NCI-H1694 treated with DMSO at 0.1 percent for 48 hours (cell line): ENCODE measurements at places on chromosomes 3 and 15.

DNA sequence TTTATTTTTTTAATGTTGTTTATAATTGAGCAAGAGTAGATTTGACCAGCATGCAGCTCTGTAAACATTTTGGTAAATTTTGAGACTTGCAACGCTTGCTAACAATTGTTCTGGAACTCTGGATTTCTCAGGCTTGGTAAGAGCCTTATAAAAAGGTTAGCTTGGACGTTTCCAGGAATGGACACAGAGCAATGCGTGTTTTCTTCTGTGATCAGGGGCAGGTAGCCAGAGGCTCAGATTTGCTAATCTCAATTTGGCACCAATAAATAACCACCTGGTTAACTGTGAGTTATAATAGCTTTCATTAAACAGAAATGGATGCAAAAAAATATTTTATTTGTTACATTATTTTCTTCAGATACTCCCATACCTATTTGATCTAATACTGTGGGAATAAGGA lies 39.8 kb downstream of the CADM2 start:
- DNase-seq, result no peak

GRCh38 chr3:127454968-127455367 lies 135.6 kb downstream of the TPRA1 start:
- DNase-seq, result no peak

DNA sequence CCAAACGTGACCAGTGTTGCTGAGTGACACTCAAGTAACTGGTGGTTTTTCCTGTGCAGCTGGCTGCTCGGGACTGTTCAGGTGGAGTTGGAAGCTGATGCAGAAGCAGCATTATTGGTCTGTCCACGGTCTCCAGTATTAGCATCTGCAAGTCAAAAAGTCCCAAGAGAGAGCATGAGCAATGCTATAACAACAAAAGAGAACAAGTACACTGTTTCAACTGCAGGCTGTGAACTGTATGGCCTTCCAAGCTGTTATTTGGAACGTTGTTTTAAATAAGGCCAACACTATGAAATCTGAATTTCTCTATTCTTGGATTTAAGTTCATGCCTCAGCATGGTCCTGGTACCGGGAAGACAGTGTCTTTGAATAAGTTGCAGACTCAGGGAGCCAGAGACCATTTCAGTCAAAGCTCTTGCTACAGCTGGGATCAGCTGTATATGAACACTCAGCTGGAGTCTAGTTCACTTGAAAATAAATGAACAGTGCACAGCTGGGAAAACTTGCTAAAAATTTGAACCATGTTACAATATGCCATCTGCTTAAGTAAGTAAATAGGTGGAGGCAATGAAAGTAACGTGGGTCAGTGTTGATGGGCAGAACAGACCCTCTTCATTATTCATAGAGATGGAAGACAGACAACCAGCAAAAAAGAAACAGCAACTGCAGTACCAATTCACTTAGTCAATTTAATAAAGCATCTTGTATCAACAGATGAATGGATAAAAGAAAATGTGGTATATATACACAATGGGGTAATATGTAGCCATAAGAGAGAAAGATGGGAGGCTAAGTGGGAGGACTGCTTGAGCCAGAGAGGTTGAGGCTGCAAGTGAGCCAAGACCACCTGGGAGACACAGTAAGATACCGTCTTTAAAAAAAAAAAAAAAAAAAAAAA lies 45.1 kb downstream of the NR1I2 start:
- DNase-seq, result no peak

DNA sequence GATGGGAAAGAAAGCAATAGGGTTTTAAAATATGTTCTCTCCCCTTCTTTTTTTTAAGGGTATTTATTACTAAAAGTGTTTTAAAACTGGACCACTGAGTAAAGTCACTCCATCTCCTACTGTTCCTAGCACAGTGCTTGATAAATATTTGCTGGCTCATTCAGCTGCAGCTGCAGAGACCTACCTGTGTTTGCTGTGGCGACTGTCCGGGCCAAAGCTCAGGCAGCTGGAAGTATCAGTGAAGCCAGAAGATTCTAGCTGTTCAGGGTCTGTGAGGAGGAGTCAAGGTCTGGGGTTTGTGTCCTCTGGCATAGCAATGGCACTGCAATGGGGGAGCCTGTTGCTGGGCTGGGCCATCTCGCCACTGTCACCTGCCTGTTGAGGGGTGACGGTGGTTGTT lies 109.9 kb downstream of the RPLP1 start:
- DNase-seq, result no peak

DNA sequence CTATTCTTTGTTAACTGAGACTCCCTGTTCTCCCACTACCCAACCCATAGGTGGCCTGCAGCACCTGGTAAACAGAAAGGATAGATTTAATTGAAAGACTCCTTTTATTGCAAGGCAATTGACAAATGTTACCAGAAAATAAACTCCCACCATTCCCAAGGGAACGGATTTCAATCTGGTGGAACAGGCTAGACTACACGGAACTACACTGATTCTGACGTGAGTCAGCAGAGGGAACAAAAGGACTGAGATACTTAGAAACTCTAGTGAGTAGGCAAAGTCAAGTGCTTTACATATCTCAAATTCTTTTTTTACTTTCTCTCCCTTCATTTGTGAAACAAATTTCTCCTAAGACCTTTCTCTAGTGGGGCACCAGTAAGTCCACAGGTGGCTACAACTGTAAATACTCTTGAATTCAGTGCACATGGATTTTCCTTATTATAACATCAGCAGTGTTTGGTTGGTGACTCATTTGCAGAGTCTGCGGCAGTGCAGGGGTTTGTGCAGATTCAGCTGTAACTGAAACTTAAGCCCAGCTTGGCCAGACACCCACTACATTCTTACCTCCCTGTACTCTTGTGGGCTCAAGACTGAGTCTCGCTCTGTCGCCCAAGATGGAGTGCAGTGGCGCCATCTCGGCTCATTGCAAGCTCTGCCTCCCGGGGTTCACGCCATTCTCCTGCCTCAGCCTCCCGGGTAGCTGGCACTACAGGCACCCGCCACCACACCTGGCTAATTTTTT lies 34.3 kb upstream of the PLSCR2 start:
- no peak for DNase-seq

DNA sequence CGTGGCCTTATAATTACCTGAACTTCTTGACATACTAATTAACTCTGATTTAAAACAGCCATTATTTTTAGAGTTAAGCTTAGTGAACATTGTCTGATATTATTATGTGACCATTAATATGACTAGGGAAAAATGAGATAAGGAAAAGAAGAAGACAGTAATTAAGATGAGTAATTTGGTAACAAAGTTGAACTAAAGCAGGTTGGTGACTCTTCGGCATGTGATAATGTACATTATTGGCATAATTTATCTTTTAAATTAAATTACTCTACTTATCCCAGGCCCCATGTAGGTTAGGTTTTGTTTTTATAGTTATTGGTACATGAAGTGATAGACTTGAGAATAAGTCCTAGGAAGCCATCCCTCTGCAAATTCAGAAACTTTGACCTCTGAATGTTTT lies 249.7 kb upstream of the CFAP20DC start:
- no peak for DNase-seq

DNA sequence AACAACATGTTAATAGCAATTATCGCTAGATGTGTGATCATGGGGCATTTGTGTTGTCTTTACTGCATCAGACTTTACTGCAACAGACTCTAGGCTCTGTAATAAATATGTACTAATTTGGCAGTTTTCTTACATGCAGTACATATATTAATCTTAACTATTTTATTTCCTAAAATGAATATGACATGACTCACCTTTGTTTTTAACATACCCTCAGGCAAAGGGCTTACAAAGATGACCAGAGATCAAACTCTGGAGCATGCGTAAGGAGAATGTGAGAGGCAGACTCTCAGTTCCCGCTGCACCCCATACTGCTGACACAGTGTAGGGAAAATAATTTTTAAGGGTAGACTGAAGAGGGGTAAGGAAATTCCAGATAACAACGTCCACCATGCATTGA lies 7.2 kb upstream of the FAM174B start:
- no peak for DNase-seq

DNA sequence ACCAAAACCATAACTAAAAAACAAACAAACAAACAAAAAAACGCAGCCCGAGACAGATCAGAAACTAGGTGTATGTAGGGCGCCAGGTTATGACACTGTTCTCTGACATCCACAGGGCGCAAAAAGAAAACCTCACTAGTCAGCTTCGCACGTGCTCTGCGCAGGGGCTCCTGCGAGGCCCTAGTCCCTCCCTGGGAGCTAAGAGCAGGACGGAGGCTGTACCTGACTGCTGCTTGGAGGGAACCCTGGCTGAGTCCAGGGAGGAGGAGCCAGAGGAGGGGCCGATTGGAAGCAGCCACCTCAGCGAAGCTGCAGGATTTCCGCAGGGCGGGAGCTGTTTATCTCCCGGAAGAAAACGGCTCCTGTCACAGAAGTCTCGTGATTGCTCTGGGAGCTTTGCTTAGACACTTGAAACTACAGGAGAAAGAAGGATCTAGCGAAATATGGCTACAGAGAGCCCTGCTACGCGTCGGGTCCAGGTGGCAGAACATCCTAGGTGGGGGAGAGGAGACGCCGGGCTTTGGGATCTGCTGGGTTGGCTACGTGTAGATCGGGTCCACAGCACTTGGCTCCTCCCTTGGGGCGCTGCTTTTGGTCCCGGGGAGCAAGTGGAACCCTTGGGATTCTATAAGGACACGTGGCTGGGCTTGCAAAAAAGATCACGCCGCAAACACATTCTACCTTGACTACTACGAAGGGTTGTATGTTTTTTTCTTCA lies at the start of gene GALK2:
GALK2 (plus strand) TSS at position 368 of the 718 bp plus-strand sequence; CDS start at position 444, 76 bp downstream.
- peak; percentile 65 for DNase-seq

DNA sequence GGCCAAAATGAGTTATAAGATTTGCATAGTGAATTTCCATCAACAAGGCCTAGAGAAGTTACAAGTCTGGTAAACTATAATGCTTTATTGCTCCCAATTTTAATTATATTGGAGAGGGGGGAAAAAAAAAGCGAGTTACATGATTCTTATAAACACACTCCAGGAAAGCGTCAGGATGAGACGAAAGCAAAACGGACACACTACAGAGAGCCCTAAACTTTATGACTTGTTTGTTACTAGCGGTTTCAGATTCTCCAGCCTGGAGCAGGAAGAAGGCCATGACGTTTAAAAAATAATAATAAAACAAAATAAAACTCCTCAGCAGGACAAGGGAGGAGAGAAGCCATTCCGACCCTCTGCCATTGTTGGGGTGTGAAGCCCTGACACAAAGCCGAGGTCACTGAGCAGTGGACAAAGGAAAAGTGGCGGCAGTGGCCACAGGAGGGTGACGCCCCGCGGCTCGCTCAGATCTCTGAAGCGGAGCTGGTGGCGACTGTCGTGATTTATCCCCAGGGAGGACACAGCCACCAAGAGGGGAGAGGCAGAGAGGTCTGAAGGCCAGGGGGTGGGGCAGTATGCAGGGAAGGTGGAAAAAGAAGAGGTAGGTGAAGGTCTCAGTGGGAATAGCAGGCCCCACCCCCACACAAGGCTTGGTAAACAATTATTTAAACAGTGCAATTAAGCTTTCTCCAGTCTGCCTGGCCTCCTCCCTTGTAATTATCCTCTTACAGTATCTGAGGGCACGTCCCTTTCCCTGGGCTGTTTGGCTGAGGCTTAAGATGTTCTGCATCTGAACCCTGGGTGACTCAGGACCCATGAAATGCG lies 45.3 kb downstream of the ADAMTS9 start:
- no peak for DNase-seq

GRCh38 chr3:187968883-187969580 lies 184.9 kb upstream of the LPP start:
- no peak for DNase-seq

- DNase-seq, result no peak
Observed at GRCh38 chr3:181265750-181266333, 276.3 kb upstream of the DNAJC19 start.

DNA sequence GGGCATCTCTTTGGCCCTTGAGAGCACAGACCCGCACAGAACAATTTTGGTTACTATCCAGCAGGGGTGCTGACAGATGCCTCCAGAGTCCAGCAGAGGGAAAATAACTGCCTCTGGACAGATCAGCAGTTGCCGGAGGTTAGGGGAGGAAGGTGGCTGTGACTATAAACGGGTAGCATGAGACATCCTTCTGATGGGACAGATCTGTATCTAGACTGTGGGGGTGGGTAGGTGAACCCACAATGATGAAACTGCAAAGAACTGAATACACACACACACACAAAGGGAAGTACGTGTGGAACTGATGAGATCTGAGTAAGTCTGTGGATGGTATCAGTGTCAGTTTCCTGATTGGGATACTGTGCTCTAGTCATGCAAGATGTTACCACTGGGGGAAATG lies 21.2 kb downstream of the ADAMTS7 start:
- DNase-seq, result no peak

DNA sequence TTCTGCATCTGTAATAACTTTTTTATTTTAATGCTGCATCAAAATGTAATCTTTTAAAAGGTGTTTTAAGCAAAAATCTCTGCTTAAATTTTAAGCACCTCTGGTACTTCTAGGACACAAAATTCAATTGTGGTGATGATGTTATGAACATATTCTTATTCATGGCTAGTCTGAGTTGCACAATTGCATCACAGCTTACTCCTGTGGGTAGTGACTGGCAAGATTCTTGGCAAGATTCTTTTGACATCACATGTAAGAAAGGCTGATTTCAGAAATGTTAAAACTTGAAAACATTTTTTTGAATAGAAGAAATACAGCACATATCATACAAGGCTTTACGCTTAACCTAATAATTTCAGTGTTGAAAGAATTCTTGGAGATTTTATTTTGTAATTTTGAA lies 35.7 kb downstream of the IQCH start:
- no peak for DNase-seq

DNA sequence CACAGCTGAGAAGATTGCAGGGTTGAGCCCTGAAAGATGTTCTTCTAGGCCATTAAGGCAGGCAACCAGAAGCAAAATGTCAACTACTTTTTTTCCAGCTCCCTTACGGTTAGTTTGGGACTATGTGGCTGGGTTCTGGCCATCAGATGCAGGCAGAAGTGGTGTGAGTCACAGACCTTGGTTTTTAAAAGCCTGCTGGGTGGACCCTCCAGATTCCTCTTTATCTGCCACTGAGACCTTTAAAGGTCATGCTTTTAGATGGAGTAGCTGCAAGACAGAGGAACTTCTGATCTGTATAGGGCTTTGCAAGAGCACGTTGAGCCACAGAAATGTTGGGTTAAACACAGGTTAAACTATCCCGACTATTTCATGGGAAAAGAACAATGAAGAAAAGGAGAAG lies 102.9 kb downstream of the CHST2 start:
- no peak for DNase-seq

DNA sequence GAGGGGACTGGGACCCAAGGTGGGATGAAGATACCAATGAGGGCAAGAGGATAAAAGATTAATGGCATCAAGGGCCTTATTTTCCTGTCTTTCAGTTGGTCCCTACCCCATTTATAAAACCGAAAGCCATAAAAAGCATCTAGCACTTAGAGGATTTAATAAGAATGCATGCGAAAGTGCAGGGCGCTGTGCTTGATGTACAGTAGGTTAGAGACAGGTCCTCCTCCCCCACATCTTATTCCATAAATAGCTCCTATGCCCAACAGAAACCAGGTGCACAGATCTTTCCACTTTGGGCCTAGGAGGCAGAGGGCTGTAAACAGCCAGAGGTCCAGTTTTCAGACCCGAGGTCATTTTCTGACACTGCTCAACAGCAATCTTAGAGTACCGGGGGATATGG lies 1.2 kb downstream of the LPCAT4 start:
- no peak for DNase-seq

GRCh38 chr15:83844742-83845141 lies 190.8 kb downstream of the ADAMTSL3 start:
- DNase-seq, result no peak

GRCh38 chr15:58465866-58466517 lies 34.2 kb downstream of the LIPC start:
- DNase-seq, result no peak

GRCh38 chr15:96363707-96364106 lies 33.2 kb downstream of the NR2F2 start:
- DNase-seq, result no peak
